ENCODE measurements at places on chromosomes 3 and 15. TPM values are rescaled to one million over a fixed set of nuclear protein-coding genes. Genes with fewer than 3 reads are reported as not detected.

DNA sequence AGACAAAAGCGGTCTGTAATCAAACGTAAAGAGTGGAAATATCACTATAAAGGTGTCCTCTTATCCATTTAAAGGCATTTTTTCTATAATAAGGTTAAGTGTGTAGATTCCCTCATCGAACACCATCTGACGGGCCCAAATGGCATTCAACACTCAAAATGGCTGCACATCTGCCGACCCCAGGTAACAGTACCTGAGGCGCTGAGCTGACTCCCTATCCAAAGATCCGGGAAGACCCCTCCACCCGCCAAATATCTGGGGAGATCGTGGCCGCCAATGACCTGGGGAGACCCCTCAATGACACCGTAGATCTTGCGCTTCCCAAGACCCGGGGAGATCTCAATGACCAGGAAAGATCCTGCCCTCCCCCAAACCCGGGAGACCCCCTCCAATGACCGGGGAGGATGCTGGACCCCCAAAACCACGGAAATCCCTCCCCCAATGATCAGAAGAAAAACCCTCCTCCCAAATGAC is 476 bp downstream of the IP6K2 start:
- H3K4me3 ChIP-seq: peak overlapping the region; percentile 99
- H3K36me3 ChIP-seq: peaks cover 4% of the 10 kb centered on the region
- peak; percentile 31 for DNase-seq
- H3K27me3 ChIP-seq: peaks cover 8% of the 10 kb centered on the region
- H3K4me1 ChIP-seq: peaks cover 16% of the 10 kb centered on the region

ABHD17C gene
- total RNA-seq: 6.8 TPM

DNA sequence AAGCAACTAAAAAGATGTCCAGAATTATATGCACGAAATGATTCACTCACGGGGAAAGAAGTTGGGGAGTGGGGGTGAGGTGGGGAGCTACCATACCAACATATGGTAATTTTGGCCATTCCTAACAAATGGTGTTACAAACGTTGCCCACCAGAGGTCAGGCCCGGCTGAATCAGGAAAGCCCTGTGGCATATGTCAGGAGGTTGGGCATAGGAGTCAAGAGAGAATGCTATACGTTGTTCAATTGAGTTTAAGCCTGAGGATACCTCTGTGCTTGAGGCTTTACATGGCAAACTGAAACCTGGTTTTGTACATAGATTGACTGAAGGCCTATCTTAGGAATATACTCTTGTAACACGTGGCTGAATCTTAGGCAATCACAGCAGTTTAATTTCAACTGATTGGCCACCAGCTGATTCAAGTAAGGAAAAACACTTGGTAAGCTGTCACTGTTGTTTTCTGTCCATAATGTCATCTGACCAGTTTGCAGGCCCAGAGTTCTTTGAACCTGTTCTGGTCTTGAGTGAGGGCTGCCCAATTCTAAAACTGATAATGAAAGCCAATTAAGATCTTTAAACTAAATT is 23.4 kb upstream of the SLC2A2 start:
- no peak overlapping the region for H3K4me3 ChIP-seq
- no peaks in the 10 kb centered on the region for H3K36me3 ChIP-seq
- peak; percentile 56 for DNase-seq
- peak overlapping the region; percentile 10 for H3K27ac ChIP-seq
- H3K4me1 ChIP-seq: peaks cover 7% of the 10 kb centered on the region

SCN5A gene
- total RNA-seq: 4.8 TPM

GRCh38 chr3:38597502-38598060 is 51.9 kb downstream of the SCN5A start:
- peaks cover 3% of the 10 kb centered on the region for H3K36me3 ChIP-seq
- peak; percentile 2 for DNase-seq
- H3K27me3 ChIP-seq: peaks cover 11% of the 10 kb centered on the region
- H3K27ac ChIP-seq: no peak overlapping the region
- peaks cover 6% of the 10 kb centered on the region for H3K4me1 ChIP-seq

- no peak overlapping the region for H3K4me3 ChIP-seq
- no peaks in the 10 kb centered on the region for H3K36me3 ChIP-seq
- no peak overlapping the region for H3K27ac ChIP-seq
- no peak for DNase-seq
- peaks cover under 1% of the 10 kb centered on the region for H3K27me3 ChIP-seq
- peaks cover 6% of the 10 kb centered on the region for H3K4me1 ChIP-seq
Measured at GRCh38 chr3:50557915-50558314, 9.6 kb downstream of the C3orf18 start.

CAMP gene
- not detected for total RNA-seq

DNA sequence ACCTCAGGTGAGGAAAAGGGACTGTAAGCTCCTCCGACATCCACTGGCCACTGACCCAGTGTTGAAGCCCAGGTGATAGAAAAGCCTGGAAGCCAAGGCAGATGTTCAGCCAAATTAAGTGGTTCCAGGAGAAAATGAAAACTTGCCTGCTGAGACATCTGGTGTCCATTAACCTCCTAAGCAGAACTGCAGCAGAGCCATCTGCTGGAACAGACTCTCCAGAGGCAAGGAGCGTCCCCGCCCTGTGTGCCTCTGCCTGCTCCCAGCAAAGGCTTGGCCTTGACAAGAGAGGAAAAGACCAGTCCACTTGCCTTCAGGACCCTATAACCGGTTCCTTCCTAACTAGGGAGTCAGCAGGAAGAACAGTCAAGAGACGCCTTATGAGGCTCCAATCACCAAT is 48.2 kb downstream of the SRGAP3 start:
- peak overlapping the region; percentile 93 for H3K27ac ChIP-seq
- H3K4me3 ChIP-seq: peak overlapping the region; percentile 43

GHSR gene
- not detected for total RNA-seq

GOLGA8H gene
- total RNA-seq: not detected

DNA sequence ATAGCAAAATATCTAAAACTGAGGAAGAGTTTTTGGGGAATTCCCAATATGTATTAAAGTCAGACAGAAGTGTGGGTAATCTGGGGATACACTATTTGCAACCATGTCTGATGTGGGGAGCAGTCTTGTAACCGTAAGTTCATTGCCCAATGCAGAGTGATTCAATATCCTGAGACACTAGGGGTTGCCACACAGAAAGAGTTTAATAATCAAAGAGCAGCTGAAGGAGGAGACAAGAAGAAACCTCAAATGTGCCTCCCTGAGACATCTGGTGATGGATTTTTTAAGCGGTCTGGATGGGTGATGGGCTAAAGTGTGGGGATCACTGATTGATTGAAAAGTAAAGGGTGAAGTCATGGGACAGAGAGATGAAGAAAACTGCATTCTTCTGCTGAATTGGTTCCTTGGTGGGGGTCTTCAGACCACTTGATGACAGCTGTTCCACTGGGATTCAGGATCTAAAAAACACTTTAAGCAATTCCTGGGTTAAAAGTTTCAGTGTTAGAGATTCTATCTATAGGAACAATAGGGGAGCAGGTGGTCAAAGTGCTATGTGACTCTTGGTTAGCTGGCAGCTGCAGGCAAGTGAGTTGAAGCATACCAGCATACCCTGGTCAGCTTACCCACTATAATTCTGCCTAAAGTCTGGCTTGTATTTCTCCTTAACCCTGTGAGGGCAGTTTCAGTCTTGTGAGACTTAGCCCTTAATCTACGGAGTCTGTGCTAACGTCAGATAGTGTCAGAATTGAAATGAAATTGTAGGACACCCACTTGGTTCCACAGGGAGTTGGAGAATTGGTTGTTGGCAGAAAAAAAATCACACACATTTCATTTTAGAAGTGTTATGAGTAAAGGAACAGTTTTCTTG is 425.9 kb upstream of the TGFBR2 start:
- peaks cover 3% of the 10 kb centered on the region for H3K4me1 ChIP-seq
- DNase-seq: no peak
- H3K4me3 ChIP-seq: no peak overlapping the region

DNA sequence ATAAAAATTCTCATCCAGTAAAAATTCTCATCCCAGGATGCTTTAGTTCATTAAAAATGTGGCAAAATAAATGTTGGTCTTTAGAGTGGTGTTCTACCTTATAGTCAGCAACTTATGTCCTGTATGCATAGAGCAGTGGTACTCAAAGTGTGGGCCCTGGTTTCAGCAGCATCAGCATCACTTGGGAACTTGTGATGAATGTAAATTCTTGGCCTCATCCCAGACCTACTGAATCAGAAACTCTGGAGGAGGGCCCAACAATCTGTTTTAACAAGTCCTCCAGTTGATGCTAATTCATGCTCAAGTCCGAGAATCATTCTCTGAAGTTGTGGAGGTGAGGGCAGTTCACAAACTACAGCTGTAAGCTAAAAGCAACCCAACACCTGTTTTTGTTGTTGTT is 307.3 kb upstream of the SATB1 start:
- H3K36me3 ChIP-seq: no peaks in the 10 kb centered on the region
- no peak overlapping the region for H3K27ac ChIP-seq

GRCh38 chr15:27599034-27599433 is 500.1 kb downstream of the OCA2 start:
- no peak overlapping the region for H3K4me3 ChIP-seq
- DNase-seq: no peak
- no peak overlapping the region for H3K27ac ChIP-seq
- no peaks in the 10 kb centered on the region for H3K4me1 ChIP-seq
- no peaks in the 10 kb centered on the region for H3K36me3 ChIP-seq

DNA sequence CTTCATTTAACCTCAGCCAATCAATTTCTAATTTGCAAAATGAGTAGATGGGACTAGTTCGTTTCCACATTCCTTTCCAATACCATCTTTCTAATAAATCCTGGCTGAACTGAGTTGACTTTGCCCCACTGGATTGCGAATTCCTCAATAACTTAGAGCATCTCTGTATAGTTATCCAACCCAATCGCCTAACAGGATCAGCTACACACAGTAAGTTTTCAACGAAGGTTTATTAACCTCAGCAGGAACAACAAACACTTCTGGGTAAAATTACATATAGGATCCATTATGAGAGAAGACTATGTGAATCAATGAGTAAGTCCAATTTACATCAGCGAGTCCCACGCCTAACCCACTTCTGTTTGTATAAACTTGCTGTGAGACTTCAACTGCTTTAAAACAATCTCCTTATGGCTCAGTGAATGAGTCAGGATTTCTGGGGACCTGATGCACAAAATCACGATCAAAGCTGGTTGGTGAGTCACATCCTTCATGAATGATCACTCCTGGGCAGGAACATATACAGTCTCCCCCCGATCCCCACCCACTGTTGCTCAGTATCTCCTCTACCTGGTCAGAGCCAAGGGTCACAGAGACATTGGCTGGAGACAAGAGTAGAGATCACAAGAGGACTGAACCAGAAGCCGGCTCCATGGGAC is 142.8 kb downstream of the EDEM1 start:
- H3K4me3 ChIP-seq: no peak overlapping the region
- H3K4me1 ChIP-seq: no peaks in the 10 kb centered on the region
- no peak for DNase-seq
- no peaks in the 10 kb centered on the region for H3K27me3 ChIP-seq
- no peaks in the 10 kb centered on the region for H3K36me3 ChIP-seq
- no peak overlapping the region for H3K27ac ChIP-seq

DNA sequence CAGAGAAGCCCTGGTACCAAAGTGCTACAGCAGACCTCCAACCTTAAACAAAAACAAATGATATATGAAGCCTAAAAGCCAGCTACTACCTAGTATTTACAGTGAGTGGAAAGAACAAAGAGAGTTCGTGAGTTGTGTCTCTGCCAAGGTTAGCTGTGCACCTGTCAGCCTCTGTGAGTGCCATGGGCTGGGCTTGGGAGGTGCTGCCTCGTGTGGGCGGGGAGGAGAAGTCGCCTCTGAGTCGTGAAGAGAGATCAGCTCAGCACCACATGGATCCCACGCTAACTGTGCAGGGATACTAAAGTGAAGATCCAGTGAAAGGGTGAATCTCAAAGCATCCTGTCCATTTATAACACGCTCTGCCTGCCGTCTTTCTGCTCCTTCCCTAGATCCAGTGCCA is 101.9 kb downstream of the CHDH start:
- DNase-seq: no peak
- H3K4me1 ChIP-seq: peaks cover 12% of the 10 kb centered on the region
- H3K4me3 ChIP-seq: no peak overlapping the region

DNA sequence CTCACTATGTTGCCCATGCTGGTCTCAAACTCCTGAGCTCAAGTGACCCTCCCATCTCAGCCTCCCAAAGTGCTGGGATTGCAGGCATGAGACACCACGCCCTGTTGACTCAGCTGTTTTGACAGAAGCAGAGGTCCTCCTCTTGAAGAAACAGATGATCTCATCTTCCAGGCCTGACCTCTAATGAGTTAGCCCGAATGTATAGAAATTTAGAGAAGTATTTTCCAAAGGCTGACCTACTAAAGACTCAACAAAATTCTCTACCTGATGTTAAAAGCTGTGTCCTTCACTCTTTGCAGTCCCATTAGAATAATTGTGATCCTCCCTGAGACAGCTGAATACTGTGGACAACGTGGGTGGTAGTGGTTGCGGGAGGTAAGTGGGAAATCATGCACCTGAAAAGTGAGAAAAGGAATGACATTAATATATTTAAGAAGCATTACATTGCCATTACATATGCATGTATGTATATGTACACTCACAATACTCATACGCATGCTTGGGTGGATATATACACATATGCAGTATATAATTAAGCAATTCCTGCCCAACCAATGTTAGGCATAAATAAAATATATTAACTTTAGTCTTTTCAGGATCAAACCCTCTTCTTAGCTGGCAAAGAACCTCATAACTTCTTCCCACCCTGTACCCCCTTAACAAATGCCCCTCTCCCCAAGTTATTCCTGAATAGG is 204.6 kb upstream of the NR2F2 start:
- H3K27ac ChIP-seq: no peak overlapping the region
- DNase-seq: no peak
- H3K4me3 ChIP-seq: no peak overlapping the region
- H3K27me3 ChIP-seq: peaks cover 7% of the 10 kb centered on the region
- no peaks in the 10 kb centered on the region for H3K36me3 ChIP-seq

CLDN1 gene
- total RNA-seq: not detected

NUP210 gene
- 2.4 TPM for total RNA-seq

- no peak for DNase-seq
- no peak overlapping the region for H3K4me3 ChIP-seq
- no peak overlapping the region for H3K27ac ChIP-seq
- no peaks in the 10 kb centered on the region for H3K36me3 ChIP-seq
- H3K4me1 ChIP-seq: no peaks in the 10 kb centered on the region
- H3K27me3 ChIP-seq: no peaks in the 10 kb centered on the region
Measured at GRCh38 chr3:30754426-30754825, 140.0 kb downstream of the GADL1 start.

GRCh38 chr3:154730186-154730585 is 300.2 kb upstream of the GPR149 start:
- H3K36me3 ChIP-seq: no peaks in the 10 kb centered on the region
- DNase-seq: no peak
- H3K27me3 ChIP-seq: no peaks in the 10 kb centered on the region
- no peak overlapping the region for H3K27ac ChIP-seq
- no peaks in the 10 kb centered on the region for H3K4me1 ChIP-seq
- no peak overlapping the region for H3K4me3 ChIP-seq

DNA sequence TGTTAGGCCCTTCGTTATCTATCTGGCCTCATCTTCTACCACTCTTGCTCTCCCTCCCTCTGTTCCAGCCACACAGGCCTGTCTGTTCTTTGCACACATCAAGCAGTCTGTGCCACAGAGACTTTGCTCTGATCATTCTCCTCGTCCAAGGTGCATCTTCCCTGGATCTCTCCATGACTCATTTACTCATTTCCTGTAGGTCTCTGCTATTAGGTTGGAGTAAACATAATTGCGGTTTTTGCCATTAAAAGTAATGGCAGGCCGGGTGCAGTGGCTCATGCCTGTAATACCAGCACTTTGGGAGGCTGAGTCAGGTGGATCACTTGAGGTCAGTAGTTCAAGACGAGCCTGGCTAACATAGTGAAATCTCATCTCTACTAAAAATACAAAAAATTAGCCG is 9.5 kb upstream of the C3orf49 start:
- DNase-seq: no peak
- no peaks in the 10 kb centered on the region for H3K27me3 ChIP-seq
- no peak overlapping the region for H3K4me3 ChIP-seq
- H3K36me3 ChIP-seq: no peaks in the 10 kb centered on the region
- no peak overlapping the region for H3K27ac ChIP-seq
